Muscle of arm (tissue), 14 donors: ENCODE measurements at places on chromosomes 3 and 15. TPM values are rescaled to one million over a fixed set of nuclear protein-coding genes. Genes with fewer than 3 reads are reported as not detected.

CHRD gene
- polyA plus RNA-seq: 16.4 TPM

NTRK3 gene
- 3.5 TPM for polyA plus RNA-seq

SCN11A gene
- polyA plus RNA-seq: 2.3 TPM

RYR3 gene
- 18.2 TPM for polyA plus RNA-seq

AMOTL2 gene
- polyA plus RNA-seq: 52.6 TPM

TGM5 gene
- 0.38 TPM for polyA plus RNA-seq

CELSR3 gene
- 0.97 TPM for polyA plus RNA-seq

RASL12 gene
- 9.5 TPM for polyA plus RNA-seq

IL12A gene
- not detected for polyA plus RNA-seq

PODXL2 gene
- 3.9 TPM for polyA plus RNA-seq

KBTBD12 gene
- polyA plus RNA-seq: 18.7 TPM

FEZF2 gene
- polyA plus RNA-seq: not detected

GRCh38 chr15:98787936-98788757 is 139.8 kb downstream of the IGF1R start:
- DNase-seq: no peak

DNA sequence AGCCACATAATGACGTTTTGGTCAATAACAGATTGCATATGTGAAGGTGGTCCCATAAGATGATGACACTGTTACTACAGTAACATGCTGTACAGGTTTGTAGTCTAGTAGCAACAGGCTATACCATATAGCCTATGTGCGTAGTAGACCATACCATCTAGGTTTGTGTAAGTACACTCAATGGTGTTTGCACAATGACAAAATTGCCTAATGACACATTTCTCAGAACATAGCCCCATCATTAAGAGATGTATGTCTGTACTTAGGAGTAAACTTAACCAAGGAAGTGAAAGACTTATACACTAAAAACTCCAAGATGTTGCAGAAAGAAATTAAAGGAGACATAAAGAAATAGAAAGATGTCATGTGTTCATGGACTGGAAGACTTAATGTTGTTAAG is 66.2 kb downstream of the RPLP1 start:
- DNase-seq: no peak

DNA sequence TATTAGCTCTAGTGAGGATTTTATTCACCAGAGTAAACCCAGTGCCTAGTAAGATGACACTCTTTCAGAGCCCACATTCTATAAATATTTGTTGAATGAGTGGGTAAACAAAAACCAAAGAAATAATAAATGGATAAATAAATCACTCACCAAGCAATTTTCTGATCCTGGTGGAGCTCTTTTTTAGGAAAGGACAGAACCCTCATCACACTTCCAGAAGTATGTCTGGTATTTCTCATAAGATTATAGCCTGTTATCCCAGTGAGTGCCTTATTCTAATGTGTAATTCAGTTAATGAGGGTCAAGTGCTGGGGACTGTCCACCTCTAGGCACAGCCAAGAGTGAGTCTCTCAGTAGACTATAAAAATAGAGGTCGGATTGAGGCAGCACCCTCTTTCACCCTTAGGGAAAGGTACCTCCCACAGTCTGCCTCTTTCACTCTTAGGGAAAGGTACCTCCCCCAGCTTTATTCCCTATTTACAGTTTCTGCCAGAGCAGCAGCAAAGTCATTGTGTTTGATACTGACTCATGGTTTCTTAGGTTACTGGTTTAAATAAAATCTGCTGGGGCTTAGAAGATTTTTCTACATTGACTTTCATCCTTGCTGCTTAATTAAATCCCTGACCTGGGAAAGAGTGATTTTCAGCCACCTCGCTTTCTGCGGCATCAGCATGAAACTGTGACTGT is 145.0 kb downstream of the STAC start:
- DNase-seq: no peak

DNA sequence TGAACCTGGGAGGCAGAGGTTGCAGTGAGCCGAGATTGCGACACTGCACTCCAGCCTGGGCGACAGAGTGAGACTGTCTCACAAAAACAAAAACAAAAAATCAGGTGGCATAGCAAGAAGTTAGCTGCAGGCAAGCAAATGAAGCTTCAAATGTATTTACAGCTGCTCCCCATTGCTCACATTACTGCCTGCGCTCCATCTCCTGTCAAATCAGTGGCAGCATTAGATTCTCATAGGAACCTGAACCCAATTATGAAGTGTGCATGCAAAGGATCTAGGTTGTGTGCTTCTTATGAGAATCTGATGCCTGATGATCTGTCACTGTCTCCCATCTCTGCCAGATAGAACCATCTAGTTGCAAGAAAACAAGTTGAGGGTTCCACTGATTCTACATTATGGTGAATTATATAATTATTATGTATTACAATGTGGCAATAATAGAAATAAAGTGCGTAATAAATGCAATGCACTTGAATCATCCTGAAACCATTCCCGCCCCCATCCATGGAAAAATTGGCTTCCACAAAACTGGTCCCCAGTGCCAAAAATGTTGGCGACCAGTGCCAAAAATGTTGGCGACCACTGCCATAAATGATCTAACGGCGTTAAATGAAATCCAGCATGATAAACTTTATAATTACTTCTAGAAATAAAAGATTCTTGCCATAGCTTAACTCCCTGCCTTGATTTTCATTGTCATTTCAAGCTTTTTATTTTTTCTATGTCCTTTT is 616.7 kb upstream of the NAALADL2 start:
- peak; percentile 30 for DNase-seq

GRCh38 chr15:62301993-62302675 is 137.0 kb upstream of the C2CD4B start:
- DNase-seq: no peak

- DNase-seq: no peak
These were observed 149.0 kb upstream of the TLE3 start for GRCh38 chr15:70246623-70247220.

DNA sequence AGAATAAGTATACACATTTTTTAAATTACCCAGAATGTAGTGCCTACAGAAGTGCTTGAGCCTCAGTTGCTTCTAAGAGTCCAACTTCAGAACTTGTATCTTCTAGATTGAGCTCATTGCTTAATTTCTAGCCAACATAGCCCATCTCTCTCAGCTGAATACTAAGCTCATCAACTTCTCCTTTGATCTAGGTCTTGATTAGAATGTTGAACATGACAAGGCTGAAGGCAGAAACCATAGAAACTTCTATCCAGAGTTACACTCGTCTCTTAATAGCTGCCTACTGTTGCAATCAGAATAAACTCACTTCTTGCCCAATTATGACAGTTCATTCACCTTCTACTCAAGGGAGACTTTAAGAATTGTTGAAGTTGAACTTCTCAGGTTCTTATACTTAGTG is 327.3 kb upstream of the THBS1 start:
- no peak for DNase-seq

DNA sequence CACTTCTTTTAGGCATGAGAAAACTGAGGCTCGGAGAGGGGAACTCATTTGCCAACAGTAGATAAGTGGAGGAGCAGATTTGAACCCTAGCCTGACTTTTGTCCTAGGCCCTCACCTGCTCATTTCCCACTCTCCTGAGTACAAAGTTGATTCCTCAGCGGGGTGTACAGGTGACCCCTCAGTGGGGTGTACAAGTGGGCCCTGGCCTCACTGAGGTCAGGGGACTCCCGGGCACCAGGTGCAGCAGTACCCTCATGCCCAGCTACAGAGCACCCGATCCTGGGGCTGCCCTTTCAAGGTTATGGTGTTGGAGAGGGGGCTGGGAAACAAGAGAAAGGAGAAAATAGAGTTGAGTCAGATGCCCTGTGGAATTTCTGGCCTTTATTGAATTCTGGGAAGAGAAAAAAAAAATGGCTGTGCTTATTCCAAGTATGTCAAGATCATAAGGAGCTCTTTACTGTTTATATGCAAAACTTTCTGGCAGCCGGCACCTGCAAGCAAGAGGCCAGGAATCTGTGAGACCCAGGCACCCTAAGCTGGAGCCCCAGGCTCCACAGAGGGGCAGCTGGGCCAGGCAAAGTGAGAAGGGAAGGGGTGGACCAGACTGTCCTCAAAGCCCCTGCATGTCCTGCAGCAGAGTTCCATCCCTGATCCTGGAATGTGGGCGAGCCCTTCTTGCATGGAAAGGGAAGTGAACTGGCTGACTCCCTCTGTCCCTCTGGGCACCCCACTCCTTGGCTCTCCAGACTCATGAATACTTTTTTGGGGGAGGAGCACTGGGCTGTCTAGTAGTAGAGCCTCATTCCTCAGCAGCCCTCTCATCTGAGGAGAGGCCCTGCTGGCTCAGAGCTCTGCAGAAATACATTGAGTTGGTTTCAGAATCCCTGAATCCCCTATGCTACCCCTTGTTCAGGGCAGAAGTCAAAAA is 43.1 kb downstream of the AMOTL2 start:
- peak; percentile 86 for DNase-seq

- no peak for DNase-seq
These were observed 206.8 kb upstream of the TGFBR2 start for GRCh38 chr3:30399394-30400181.

DNA sequence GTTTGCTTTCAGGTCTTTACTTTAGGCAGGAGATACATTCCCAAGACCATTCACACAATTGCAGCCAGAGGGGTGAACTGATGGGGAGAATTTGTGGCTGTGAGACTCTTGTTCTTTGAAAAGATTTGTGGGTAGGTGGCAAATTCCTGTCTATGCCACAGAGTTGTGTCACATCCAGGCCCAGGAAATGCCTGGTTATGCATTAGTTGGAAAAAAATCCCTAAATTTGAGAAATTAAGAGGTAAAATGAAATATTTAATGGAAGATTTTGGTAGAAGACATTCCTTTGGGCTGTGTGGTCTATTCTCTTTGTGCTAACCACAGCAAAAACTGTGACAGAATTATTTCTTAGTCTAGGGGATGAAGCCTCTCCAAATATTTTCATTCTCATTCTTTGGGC is 28.8 kb downstream of the SAMMSON start:
- no peak for DNase-seq

GRCh38 chr15:51104512-51104911 is 9.8 kb upstream of the TNFAIP8L3 start:
- no peak for DNase-seq

- no peak for DNase-seq
These were observed 24.3 kb downstream of the SIAH2 start for GRCh38 chr3:150738688-150739087.

GRCh38 chr3:149390772-149391212 is 13.3 kb upstream of the TM4SF1 start:
- no peak for DNase-seq

- no peak for DNase-seq
These were observed 23.2 kb upstream of the VPS8 start for GRCh38 chr3:184788751-184789150.

DNA sequence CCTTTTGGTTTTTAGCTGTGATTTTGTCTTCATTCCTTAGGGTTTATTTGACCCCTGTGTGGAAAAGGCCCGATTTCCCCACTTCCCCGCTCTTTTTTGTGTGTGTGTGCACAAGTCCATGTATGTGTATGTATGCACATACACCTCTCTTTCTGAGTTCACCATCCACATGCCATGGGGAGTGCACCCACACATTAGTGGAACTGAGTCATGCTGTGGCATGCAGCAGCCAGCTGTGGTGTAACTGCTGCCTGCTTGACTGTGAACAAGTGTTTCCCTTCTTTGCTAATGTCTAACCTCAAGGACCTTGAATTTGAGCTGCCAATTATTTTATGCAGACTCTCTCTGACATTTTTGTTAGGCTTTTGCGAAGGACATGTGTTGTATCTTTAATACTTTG is 434.9 kb upstream of the TPM1 start:
- DNase-seq: no peak

DNA sequence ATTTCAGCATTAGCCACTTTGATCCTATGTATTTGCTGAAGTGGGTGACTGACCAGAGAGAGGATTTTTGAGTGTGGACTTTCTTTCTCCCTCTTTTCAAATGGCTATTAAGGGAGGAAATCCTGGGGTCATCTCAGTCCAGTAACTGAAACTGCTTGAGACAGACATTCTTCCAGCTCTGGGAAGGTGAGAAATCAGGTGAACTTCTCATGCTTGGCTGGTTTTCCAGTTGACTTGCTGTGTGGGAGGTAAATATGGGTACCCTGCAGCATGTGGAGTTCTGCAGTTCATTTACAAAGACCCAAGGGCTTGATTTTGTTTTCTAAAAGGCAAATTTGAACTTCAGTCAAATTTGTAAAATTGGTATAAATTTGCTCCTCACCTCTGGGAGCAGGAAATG is 461.1 kb upstream of the TBL1XR1 start:
- DNase-seq: no peak

- DNase-seq: peak; percentile 61
These were observed 563.0 kb upstream of the CCDC54 start for GRCh38 chr3:106814231-106814630.

DNA sequence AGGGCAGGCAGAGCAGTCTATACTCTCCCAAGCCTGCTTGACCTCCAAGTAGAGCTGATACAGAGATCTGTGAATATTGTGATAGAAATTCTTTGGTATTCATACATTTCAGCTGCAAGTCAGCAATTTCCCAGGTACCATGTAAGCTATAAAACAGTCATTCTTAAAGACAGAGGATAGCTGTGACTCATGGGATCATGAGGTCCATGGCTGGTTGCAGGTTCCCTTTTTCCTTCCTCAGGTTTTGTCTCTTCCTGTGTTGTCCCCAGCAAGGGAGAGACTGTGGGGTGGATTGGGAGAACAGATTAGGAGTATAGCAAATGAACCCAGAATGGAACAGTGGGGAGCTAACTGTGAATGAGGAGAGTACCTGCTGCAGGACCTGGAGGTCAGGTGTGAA is 5.4 kb upstream of the P4HTM start:
- no peak for DNase-seq

DNA sequence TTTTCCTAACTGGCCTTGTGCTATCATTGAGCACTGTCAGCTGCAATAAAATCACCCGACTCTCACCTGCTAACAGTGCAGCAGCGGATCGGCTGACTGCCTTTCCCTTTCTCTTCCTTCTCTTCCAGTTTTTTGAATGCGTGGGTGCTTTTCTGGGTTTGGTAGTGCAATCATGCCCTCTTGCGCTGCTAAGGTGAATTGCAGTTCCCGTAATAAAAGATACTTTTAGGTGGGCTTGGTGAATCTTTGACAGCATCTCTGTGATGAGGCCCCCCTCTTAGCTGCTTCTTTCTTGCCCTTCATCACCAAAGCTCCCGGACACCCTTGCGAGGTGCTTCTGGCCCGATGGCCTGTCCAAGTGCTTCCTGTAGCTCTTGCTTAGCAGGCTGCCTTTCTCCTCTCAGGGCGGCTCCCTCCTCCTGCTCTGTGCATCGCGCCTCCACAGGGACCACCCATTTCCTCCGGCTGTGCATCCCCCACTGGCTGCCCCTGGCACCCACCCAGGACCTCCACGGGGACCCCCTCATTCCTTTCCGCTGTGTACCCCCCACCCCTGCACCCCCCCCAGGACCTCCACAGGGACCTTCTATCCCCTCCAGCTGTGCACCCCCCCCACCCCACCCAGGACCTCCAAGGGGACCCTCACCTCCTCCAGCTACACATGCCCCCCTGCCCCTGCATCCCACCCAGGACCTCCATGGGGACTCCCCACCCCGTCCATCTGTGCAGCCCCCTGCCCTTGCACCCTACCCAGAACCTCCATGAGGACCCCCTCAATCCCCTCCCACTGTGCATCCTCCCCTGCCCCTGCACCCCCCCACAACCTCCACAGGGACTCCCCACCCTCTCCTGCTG is 50.8 kb upstream of the RPL32 start:
- DNase-seq: peak; percentile 66
